ENCODE measurements at places on chromosomes 7 and 10.

DNA sequence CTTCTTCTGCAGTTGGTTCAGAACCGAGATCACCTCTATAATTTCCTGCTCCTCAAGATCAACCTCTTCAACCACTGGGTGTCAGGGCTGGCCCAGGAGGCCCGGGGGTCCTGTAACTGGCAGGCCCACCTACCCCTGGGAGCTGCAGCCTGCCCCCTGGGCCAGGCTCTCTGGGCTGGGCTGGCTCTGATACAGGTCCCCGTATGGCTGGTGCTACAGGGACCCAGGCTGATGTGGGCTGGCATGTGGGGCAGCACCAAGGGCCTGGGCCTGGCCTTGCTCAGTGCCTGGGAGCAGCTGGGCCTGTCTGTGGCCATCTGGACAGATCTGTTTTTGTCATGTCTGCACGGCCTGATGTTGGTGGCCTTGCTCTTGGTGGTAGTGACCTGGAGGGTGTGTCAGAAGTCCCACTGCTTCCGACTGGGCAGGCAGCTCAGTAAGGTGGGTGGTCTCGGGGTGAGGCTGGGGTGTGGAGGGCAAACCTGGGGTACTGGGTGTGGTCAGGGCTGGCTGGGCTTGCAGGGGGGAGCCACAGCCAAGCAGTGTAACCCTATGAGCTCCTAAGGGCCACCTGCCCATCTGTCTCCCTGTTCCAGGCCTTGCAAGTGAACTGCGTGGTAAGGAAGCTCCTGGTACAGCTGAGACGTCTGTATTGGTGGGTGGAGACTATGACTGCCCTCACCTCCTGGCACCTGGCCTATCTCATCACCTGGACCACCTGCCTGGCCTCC lies 4.2 kb downstream of the TMEM270 start:
- DNase-seq, result no peak

DNA sequence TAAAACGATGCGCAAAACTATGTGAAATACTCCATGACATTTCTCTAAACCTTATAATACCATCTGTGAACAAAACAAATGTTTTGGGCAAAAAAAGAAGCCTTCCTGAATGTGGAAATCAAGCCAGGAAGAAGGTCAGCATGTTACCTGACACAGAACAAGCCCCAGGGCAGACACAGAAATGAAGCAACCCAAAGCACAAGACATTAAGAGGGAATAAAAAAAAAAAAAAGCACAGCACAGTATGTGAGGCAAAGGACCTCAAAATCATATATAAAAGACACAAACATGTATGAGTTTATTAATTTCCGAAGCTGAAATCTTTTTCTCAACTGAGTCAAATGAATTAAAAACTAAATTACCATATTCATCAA lies 161.8 kb downstream of the SKIDA1 start:
- DNase-seq, result no peak

GRCh38 chr7:73966941-73967831 lies 60.8 kb upstream of the ELN start:
- no peak for DNase-seq

DNA sequence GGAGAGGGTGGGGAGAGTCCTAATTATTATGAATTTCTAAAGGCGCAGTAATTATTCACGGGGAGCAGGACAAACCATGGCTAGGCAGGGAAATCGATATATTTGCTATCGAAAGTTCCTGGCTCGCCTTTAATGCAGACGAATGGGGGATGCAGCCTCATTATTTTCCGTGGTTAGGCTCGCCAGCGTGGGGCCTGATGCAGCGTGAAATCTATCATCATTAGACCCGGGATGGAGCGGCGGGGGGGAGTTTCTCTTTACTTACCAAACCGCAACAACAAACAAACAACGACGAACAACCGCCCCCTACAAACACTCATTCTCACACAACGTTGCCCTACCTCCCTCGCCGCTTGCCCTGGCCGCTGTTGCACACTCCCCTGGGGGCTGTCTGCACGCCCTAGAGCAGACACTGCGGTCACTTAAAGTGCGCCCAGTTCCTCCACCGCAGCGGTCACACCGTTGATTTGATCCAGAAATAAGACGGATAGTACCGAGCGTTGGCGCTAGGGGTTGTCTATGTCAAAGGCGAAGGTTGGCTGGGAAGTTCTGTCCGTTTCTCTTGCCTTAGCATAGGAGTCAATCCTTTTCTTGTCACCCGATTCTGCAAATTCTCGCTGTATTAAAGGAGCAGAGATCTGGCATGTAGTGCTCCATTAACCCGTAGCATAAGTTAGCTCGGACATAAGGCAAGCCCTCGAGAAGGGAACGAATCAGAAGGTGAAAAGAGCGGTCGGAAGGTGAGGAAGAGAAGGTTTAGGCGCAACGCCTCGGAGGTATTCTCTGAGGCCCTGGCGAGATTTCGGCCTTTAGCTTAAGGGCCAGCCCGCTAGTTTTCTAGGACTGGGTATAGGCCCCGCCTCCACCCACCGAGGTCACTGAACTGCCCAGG lies 10.4 kb downstream of the NXPH1 start:
- peak; percentile 7 for DNase-seq

- DNase-seq, result no peak
Observed at GRCh38 chr7:150377635-150378034, 1.5 kb upstream of the ZNF775 start.

- DNase-seq, result no peak
Observed at GRCh38 chr10:61271127-61271780, 181.9 kb downstream of the TMEM26 start.

GRCh38 chr7:49159536-49159935 lies 235.2 kb downstream of the CDC14C start:
- no peak for DNase-seq

GRCh38 chr7:13841284-13841683 lies 148.2 kb downstream of the ETV1 start:
- no peak for DNase-seq

GRCh38 chr10:1002425-1003006 lies 14.3 kb downstream of the GTPBP4 start:
- DNase-seq, result no peak

DNA sequence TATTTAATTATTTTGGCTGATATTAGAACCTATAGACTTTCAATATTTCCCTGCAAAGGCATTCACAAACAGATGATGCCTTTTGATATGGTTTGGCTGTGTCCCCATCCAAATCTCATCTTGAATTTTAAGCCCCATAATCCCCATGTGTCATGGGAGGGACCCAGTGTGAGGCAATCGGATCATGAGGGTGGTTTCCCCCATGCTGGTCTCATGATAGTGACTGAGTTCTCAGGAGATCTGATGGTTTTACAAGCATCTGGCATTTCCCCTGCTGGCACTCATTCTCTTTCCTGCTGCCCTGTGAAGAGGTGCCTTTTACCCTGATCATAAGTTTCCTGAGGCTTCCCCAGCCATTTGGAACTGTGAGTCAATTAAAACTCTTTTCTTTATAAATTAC lies 9.3 kb upstream of the PNLIPRP3 start:
- DNase-seq, result no peak

- no peak for DNase-seq
Observed at GRCh38 chr7:17147409-17147808, 151.0 kb upstream of the AHR start.

- DNase-seq, result no peak
Observed at GRCh38 chr10:117568334-117568733, 25.8 kb downstream of the EMX2 start.

GRCh38 chr10:105974803-105975456 lies 1189.6 kb downstream of the SORCS1 start:
- DNase-seq, result no peak

DNA sequence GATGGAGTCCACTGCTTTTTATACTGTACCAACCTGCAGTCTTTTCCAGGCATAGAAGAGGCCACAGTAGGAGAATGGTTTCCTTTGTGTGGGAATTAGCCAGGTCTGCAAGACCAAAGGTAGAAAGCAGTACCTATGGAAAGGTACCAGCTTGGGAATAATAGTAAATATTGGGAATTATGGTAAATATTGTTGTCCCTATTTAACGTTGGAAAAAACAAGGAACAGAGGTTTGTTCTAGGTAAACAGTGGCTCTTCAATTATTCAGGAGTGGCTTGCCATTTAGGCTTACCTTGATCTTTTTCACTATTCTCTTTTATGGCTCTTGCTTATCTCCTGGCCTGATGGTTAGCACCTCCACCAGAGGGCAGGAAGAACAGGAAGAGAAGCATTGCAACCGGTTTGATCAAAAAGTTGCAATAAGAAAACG lies 43.9 kb upstream of the GSAP start:
- DNase-seq, result no peak

GRCh38 chr10:63518690-63519288 lies 2.4 kb upstream of the REEP3 start:
- no peak for DNase-seq

- DNase-seq, result no peak
Observed at GRCh38 chr10:119962837-119963236, 70.3 kb downstream of the SEC23IP start.

- peak; percentile 84 for DNase-seq
Observed at GRCh38 chr10:70355051-70356021, 27.1 kb downstream of the LRRC20 start.

GRCh38 chr7:55539380-55539779 lies 32.9 kb downstream of the VOPP1 start:
- DNase-seq, result no peak

DNA sequence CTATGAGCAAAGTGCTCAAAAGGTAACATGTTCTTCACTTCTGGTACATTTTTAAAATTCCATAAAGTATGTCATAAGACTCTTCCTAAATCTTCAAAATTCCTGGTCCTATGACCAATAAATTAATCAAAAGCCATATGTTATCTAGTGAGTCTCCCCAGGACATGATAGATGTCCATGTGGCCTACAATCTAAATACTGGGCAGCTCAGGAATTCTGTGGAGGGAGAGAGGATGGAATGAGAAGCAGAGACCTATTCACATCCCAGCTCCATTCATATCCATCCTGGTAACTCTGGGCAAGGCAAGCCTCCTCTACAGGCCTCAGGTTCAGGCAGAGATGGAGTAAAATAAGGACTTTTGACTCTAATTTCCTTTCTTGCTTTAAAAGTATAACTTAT lies 224.8 kb downstream of the MTERF1 start:
- no peak for DNase-seq

- DNase-seq, result no peak
Observed at GRCh38 chr7:128892521-128893250, 17.8 kb downstream of the KCP start.

- DNase-seq, result no peak
Observed at GRCh38 chr7:156376317-156376716, 264.3 kb upstream of the RNF32 start.

DNA sequence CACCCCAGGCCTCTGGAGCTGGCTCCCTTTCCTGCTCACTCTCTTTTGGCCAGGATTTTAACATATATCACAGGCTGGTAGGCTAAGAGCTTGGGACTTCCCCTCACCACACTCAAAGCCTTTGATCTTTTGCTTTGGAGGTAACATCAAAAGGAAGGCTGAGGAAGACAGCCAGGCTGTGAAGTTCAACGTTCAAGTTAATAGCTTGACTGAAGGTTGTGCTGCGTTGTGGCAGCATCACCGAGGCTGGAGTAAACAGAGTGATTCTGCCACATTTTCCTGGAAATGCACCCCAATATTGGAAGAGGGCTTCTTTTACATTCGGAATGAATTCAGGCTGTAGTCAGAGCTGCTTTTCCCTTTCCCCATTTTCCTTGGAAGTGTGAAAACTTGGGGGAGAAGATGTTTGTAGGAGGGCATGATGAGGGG lies 57.3 kb downstream of the TCF7L2 start:
- peak; percentile 44 for DNase-seq

GRCh38 chr10:124106241-124106879 lies 13.0 kb upstream of the CHST15 start:
- DNase-seq, result no peak

DNA sequence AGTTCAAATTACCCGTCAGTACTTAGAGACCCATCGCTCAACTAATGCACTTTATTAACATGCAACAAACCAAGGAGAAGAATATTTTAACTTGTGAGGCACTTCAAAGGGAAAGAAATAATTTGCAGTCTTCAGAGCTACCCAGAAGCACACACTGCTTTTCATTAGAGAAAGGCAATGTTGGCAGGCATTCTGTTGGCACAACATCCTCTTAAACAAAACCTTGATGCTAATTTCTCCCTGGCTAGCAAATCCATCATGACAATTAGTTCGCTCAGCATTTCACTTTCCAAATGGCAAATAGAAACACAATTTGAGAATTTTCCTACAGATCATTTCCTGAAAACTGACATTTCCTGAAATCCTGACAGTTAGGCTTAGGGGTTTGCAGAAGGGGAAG lies 155.6 kb upstream of the FAM13C start:
- DNase-seq, result no peak

GRCh38 chr7:147909431-147910148 lies 681.0 kb upstream of the C7orf33 start:
- no peak for DNase-seq

DNA sequence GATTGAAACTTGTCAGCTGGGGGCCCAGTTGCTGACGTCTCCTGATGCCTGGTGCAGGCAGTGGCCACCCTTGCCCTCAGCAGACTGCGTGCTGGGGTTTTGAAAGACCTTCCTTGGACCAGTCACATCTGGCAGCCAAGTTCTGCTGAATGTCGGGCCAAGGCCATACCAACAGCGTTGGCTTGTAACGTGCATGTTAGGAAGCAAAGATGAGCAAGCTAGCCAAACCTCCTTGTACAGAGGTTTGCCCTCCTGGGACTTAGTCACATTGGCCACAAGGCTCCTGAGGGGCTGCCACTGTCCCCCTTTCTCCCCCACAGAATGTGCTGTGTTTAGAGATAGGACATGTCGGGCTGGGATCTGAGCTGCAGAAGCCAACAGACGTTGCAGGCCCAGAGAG lies 49.0 kb downstream of the ADCY1 start:
- DNase-seq, result no peak

DNA sequence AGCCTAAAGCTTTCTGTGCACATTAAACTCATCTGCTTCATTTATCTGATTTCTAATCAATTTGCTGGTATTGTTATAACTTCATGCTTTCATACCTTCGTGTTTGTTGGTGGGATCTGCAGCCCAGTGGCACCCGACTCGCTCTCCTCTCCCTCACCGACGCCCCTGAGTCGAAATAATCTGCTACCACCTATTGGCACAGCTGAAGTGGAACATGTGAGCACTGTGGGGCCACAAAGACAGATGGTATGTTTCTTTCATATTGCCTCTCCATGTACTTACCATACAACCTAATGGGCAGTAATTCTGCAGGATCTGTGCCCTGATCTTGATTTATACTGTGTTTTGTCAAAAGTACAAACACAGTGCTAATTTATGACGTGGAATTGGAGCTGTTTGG lies 12.4 kb downstream of the DNAJC9 start:
- no peak for DNase-seq

GRCh38 chr10:97703398-97704067 lies 10.0 kb upstream of the MARVELD1 start:
- no peak for DNase-seq
